ENCODE measurements at places on chromosomes 3 and 15. TPM values are rescaled to one million over a fixed set of nuclear protein-coding genes. Genes with fewer than 3 reads are reported as not detected.

Gene SCAANT1
- total RNA-seq, result not detected

Gene PRSS50
- total RNA-seq, result 0.35 TPM

Gene SNX33
- 20.2 TPM for total RNA-seq

Gene POLQ
- 0.35 TPM for total RNA-seq

Gene CCDC13
- total RNA-seq, result 5.3 TPM

DNA sequence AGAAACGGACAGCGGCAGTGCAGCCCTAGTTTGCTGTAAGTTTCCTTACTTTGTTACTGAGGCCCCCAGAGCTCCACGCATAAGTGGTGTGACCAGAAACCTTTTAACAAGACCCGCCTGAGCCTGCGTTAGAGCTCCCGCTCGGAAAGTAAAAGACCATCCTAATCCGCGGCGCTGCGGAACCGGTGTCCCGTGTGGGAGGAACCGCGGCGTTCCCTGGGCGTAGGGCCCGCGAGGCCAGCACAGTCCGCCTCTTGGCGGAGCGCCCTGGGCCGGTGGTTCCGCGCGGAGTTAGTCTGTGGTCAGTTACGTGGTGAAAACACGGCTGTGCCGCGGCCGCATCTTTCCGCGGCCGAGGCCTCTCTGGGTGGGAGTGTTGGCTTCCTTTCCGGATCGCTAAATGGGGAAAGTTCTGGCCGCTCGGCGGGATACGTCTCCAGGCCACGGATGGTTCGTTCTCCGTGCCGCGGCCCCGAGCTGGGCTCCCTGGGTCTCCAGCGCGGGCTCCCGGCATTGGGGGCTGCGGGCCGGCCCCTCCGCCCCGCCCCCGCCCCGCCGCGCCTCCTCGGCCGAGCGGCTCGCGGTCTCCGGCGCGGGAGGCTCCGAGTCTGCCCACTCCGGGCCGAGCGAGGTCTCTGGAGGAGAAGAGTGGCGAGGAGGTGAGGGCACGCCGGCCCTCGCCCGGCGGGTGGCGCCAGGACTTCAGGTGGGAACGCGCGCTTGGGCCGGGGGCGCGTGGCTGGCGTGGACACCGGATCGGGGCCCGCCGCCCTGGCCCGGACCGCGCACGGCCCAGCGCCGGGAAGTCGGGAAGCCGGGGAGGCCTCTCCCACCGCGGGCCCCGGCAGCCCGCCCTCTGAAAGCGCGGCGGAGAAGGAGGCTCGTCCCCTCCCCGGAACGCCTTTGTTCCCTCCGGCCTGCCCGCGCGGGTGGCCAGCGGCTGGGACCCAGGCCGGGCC lies 754 bp downstream of the B3GNT5 start:
- peak; percentile 89 for DNase-seq

DNA sequence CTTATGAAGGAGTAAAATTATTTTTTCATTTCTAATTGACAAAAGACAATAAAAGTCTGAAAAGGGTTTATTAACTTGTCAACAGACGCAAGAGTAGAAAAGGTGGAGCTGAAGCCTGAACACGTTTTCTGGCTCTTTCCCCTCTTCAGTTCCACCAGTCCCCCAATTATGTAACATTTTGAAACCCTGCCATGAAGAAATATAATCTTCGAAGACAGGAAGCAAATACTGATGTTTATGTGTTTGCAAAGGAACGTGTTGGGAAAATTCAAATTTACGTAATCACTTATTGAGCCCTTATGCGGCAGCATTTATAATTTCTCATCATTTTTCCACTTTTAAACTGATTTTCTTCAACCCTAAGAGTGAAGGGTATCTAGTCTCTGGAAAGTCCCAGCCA lies 767 bp downstream of the AP3S2 start:
- DNase-seq, result no peak

DNA sequence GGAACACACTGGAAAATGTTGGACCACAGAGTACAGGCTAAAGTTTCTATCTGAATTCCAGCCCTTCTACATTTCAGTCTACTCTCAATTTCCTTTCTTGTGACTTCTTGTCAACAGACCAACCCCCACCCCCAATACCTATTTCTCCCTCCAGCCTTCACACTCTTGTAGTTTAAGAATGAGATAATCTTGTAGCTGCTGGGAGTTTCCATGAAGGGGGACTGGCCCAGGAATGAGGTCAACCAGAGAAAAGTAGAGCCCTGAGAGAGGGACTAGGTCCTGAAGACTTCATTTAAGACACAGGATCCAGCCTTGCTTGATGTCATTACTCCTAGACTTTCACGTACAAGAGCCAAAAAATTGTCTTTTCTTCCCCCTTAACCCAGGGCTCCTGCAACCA lies 29.5 kb upstream of the FAM107A start:
- DNase-seq, result no peak

- DNase-seq, result no peak
Measured at GRCh38 chr3:73379465-73379864, 245.3 kb downstream of the PDZRN3 start.

GRCh38 chr15:98063315-98063714 lies 102.8 kb downstream of the ARRDC4 start:
- no peak for DNase-seq

Data from kidney (tissue), 22 donors.